ENCODE measurements at places on chromosomes 3 and 15.

DNA sequence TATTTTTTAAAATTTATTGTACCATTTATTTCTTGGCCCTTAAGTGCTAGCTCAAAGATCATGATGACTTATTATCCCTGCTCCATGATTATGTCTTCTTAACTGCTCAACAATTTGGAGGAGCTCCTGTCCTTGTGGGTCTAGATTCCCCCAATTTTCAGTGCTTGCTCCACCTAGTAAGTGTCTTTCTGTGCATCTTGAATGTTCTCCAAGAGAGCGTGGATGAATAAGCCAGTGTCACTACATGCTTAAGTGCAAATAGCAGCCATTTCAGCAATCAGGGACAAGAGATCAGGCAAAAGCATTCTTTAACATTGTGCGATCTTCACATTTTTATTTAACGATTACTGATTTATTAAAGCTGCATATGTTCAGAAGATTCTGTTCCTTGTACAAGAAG lies 99.4 kb downstream of the ALCAM start:
- no peak for DNase-seq

GRCh38 chr3:102158080-102158740 lies 276.6 kb upstream of the ZPLD1 start:
- no peak for DNase-seq

DNA sequence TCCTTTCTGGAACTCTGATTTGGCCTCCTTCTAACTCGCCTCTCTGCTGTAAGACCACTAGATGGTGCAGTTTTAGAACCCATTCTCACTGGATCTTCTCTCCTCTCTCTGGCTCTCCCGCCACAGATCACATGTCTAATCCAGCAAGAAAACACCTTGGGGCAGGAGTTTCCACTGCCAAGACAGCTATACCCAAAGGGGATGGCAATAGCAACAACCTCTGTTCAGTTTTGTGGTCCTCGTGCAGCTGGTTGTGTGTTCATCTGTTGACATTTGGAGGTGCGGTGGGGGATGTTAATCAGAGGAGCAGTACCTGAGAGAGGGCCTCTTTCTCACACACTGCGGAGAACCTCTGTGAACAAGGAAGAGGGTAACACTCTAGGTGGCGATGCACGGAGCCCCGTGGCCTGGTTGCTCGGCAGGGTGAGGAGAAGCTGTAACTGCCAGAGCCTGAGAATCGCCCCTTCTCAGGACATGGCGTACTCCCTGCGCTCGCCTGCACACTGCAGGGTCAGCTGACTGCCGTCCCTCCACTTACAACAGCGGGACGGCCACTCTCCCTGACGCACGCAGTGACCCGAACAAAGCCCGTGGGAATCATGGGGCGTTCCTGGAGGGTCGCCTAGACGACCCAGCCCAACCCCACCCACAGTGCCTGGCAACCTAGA lies at the start of gene TEX55:
TEX55 (plus strand) TSS at position 666 of the 668 bp plus-strand sequence. CDS start 25 bp downstream, outside the sequence.
- peak; percentile 3 for DNase-seq

DNA sequence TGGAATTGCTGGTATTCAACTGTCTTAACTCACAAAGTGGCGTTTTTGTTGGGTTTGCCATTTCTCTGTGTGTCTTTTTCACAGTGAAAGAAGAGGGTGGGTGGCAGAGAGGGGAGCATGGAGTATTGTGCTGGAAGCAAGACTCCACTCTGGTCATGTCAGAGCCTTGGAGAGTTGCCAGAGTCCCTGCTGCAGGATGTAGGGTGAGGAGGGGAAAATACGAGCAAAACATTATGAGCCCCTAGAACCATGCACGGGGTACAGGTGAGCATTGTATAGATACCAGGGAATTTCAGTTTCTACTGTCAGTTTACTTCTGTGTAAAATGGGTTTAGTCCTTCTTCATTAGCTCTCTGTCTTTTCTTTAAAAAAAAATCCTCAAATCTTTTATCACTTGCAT lies 249.9 kb downstream of the CACNA2D3 start:
- no peak for DNase-seq

DNA sequence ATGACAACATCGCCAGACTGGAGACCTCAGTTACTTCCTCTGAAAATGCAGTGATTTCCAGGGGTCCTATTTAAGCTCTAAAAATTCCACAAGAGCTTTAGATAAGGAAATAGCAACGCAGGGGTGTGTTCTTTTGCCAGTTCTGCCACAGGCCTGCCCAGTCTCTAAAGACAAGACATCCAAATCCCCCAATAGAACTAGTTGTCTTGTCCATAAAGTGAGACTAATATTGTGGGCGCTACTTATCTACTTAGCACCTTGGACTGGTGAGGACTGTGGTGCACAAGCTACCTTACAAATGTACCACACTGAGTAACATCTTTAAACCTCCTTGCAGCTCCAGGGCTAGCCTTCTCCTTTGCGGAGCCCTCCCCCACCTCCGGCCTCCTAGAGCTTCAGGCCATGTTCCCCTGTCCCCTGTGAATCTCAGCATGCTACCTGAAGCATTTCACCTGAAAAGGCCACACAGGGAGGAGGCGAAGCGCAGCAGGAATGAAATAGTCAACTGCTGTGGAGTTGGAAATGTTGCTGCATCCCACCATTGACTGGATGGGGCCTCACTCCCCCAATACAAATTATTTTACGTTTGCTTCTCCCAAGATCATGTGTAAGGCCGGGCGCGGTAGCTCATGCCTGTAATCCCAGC lies 9.6 kb upstream of the LRRC2 start:
- no peak for DNase-seq

DNA sequence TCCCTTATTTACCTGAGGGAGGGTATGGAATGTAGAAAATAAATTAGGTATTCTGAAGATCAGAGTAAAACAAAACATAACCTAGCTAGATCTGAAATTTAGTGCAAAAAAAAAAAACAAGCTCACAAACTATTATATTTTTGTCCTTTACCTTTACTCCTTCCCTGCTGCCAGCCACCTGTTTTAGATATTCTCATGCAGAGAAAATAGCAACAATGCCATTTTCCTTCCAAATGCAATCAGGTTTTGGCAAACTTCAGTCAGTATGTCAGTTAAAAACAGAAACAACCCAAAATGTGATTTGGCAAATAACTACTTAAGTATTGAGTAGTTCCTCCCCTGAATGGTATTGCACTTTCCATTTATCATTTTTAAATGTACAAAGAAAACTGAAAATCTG lies 35.8 kb downstream of the PEAK1 start:
- DNase-seq = no peak

DNA sequence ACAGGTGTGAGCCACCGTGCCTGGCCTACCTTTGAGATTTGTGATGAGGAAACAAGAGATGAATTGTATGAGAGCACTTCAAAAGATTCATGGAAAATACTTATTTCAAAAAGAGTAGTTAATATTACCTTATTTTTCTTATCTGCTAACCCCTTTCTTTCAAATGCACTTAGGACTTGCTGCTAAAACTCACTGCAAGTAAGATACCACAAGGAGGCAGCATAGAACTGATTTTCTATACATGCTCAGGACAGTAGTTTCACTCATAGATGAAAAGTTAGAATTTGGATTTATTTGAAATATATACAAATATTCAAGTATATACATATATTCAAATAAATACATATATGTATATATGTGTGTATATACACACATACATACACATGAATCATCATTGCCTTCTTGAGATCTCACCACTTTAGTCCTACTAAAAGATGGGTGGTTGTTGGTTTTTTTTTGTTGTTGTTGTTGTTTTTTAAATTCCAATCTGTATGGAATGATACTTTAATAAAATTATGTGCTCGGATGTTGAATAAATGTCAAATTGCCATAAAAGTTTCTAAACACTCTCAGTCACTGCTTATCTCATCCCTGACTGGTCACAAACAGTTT lies 2.4 kb downstream of the CCNDBP1 start:
- DNase-seq = no peak

DNA sequence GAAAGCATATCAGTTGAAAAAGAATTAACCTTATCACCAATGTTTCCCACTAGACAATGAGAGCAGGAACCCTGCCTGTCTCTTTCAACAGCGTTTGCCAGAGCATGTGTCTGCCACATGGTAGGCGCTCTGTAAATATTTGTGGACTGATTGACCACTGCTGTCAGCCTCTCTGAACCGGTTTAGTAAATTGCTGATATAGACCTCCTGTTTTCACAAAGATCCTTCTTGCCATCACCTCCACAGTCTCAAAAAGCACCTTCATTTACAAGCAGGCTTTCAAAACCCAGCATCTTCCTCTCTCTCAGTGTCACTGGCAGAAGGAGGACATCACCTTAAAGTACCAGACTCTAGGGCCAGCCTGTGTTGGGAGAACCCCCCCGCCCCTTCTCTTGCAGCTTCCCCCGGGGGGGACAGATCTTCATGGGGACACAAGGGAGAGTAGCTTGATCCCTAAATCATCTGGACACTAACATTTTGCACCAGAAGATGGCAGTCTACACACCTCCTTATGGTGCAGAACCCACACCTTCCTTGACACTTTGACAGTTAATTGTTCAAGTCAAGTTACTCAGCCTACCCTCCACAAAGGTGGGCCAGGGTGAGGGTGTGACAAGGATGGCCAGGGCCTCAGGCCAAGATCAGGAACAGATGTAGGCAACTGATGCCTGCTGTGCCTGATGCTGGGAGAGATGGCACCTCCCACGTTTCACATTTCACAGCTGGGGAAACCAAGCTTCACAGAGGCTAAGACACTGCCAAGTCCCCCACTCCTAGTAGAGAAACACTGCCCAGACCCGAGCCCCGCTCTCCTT lies 37.8 kb upstream of the USP3 start:
- DNase-seq = peak; percentile 67

- no peak for DNase-seq
These were observed 73.1 kb downstream of the SATB1 start for GRCh38 chr3:18351823-18352744.

DNA sequence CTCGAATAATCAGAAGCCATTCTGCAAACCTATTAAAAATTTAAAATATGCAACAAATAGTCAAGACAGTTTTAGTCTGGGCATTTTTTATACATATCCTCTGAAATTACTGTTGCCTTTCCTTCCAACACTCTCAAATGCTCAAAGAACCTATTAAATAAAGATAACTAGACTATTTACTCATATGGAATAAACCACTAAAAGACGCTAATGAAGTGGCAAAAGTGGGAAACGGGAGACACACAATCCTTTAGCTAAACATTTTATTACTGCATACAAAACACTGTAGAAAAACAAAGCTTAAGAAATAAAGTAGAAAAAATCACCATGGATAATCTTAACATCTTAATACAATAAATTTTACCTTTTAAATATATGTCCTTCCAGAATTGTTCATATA lies 75.4 kb downstream of the HERC1 start:
- DNase-seq = no peak

GRCh38 chr3:152879130-152879789 lies 44.3 kb downstream of the P2RY1 start:
- no peak for DNase-seq

- DNase-seq = no peak
These were observed 30.1 kb downstream of the FOXL2 start for GRCh38 chr3:138916824-138917223.

DNA sequence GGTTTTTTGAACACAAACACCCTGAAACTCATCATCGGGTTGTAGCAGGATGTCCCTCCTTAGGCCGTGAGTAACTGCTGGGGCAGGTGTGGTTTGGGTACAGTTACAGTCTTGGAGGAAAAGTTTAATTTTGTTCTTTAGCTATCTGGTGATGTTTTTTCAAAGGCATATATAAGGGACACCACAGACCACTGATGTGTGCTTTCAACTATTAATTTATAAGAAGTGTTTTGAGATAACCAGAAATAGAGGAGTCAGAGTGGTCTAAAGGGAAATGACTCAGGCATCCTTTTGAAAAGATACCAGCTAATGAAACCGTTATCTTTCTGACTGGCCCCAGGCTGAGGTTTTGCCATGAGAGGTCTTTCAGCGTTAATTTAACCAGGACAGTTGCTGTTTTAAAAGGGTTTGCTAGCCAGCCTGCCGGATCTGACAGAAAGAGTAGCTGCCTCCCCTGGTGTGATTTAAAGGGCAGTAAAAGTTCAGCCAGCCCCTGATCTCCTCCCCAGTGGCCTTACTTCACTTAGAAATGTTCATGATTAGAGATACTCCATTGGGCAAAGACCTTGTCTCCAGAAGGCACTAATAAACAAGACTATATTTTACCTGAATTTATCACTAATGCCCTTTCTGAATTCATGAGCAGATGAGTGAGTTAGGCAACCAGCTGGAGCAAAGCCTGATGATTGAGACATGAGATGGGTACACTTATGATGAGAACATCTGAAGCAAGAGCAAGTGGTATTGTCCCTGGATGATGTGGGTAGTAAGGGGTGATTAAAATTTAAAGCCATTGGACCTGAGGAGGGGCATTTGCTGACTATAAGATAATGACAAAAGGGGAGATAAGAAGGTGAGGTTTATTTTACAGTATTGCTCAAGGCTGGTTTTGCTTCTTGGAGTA lies 482.5 kb upstream of the TBL1XR1 start:
- DNase-seq = no peak

DNA sequence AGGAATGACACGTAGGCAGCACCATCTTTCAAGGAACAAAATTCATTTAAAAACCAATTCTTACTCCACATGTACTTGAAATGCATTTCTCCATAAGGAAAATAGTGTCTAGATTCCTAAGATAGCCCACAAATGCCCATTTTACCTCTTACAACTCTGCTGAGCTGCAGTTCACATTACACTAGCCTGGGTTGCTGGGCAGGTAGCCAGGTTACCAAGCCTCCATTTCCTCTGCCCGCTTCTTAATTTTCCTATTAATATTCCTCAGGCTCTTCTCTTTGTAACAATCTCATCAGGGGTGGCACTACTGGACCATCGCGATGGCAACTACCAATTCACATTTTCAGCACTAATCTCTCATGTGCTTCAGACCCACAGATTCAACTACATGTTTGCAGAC lies 10.8 kb downstream of the ATP13A3 start:
- no peak for DNase-seq

GRCh38 chr15:35058534-35059054 lies 26.5 kb downstream of the NANOGP8 start:
- no peak for DNase-seq

GRCh38 chr3:11465744-11466616 lies 177.7 kb downstream of the VGLL4 start:
- peak; percentile 85 for DNase-seq

DNA sequence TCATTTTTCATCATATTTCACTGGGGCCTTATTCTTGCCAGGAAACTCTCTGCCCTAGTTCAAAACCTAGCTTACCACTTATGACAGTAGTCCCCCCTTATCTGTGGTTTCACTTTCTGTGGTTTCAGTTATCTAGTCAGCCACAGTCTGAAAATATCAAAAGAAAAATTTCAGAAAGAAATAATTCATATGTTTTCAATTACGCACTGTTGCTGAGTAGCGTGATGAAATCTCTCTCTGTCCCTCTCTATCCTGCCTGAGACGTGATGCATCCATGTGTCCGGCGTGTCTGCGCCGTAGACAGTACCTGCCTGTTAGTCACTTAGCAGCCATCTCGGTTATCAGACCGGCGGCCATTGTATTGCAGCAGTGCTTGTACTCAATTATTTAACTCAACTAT lies 369.9 kb upstream of the MCTP2 start:
- no peak for DNase-seq

DNA sequence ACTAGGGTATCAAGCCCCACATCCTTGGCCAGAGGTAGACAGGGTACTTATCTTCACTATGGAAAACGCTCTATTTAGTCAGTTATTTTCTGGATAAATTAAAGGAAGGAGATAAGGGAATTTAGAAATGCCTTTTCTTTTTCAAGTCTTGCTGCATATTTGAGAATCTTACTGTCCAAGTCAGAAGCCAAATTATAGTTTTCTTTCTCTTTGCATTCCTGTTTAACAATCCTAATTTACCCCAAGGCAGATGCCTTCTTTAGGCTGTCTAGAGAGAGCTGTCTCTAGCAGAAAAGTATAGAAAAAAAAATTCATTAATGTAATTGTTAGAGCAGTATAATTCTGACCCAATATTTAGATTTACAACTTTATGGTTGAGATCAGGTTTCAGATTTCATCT lies 64.4 kb upstream of the TBC1D5 start:
- DNase-seq = no peak

- no peak for DNase-seq
These were observed 19.9 kb downstream of the POLR2M start for GRCh38 chr15:57726411-57726810.
